ENCODE measurements at places on chromosomes 1 and 21.

DNA sequence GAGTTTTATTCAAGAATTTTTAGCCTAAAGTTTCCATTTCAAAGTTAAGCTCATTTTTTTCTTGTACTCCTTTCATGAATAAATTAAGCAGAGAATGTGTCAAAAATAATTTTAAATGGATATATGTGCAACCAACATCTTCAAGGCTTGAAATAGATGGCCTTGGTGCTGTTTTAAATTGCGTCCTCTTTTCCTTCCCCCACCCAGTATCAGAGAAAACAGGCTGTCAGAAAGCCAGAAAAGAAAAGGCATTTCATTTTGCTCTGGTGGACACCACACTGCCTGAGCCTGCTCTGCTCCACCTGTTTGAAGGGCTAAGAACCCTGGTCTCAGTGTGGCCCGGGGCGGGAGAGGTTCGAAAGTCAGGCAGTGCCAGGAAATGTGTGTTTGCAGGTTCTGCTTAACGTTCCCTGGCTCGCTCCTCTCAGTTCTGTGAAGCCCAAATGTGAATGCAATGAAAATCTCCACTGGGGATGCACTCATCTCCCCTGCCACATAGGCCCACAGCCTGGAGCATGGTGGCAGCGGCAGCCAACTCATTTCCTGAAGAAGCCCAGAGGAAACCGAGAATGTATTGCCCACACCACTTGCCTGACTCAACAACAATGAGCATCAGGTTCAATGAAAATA, 134.4 kb downstream of the SDCCAG8 start:
- no peak for DNase-seq

GRCh38 chr1:248872752-248873408, 14.0 kb upstream of the ZNF692 start:
- peak; percentile 80 for DNase-seq

DNA sequence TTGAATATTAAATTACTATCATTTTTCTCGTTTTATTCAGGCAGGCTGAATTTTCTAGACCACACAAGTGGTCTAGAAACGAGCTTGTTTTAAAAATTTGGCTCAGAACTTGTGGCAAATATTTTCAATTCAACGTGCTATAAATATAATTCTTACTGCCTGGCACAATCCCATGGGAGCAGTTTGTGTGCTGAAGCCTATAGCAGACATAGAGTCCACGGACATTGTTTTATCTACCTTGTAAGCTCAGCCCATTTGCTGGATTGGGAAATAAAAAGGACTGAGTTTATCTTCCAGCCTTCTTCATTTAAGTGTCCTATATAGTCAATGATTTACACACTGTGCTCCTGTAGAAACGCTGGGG, 103.4 kb downstream of the ZBTB18 start:
- DNase-seq, result no peak

GRCh38 chr1:60017508-60018205, 55.9 kb downstream of the C1orf87 start:
- no peak for DNase-seq

GRCh38 chr1:160774886-160775719, 20.9 kb upstream of the LY9 start:
- no peak for DNase-seq
